Stomach (tissue), 19 donors: ENCODE measurements at places on chromosomes 3 and 15. TPM values are rescaled to one million over a fixed set of nuclear protein-coding genes. Genes with fewer than 3 reads are reported as not detected.

GPR149 gene
- not detected for polyA plus RNA-seq

SERINC4 gene
- polyA plus RNA-seq: 0.37 TPM

DNA sequence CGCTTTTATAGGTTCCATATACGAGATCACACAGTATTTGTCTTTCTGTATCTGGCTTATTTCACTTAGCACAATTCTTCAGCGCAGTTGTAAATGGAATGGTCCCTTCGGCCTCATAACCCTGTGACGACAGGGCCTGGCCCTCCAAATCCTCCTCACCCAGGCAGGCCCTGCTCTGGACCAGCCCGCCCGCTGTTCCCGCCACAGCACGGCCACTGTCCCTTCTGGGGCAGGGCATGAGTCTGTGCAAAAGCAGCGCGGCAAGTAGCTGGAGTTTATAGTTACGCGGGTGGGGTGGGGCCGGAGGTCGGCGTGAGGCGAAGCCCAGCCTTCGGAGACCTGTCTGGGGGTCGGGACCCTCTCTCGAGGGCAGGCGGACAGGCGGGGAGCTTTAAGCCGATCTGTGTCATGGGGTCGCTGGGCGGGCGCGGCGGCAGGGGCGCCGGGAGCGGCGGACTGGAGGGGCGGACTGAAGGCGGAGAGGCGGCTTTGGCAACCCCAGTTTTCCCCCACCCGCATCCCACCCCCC, 543 bp downstream of the ARPIN start:
- peak; percentile 49 for DNase-seq

- peak; percentile 84 for DNase-seq
Measured at GRCh38 chr3:109257269-109257668, 59.0 kb downstream of the DPPA2 start.

DNA sequence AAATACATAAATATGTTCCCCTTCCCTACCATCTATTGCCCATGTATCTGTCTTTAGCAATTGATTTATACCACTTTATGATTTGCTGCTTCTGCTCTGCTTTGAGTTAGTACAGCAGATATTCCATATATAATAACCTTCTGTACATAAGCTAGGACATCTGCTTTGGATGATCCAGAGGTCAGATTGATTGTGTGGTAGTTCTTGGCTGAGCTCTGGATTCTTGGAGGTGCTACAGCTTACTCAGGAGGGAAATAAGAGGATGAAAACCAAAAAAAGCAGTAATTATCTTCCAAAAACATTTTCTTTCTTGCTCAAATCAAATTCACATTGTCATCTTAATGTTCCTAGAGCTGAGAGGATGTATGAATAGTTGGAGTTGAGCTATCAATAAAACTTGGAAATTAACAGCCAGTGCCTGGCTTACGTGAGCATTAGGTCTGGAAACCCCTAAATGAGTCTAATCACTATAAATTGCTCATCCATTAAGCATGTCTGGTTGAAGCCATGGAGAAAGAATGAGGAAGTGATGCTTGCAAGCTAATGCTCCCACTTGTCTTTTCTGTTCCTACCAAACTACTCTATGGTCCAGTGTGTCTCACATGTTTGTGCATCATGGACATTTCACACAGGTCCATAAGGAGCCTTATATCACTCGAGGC, 36.3 kb upstream of the TMEM42 start:
- no peak for DNase-seq

DNA sequence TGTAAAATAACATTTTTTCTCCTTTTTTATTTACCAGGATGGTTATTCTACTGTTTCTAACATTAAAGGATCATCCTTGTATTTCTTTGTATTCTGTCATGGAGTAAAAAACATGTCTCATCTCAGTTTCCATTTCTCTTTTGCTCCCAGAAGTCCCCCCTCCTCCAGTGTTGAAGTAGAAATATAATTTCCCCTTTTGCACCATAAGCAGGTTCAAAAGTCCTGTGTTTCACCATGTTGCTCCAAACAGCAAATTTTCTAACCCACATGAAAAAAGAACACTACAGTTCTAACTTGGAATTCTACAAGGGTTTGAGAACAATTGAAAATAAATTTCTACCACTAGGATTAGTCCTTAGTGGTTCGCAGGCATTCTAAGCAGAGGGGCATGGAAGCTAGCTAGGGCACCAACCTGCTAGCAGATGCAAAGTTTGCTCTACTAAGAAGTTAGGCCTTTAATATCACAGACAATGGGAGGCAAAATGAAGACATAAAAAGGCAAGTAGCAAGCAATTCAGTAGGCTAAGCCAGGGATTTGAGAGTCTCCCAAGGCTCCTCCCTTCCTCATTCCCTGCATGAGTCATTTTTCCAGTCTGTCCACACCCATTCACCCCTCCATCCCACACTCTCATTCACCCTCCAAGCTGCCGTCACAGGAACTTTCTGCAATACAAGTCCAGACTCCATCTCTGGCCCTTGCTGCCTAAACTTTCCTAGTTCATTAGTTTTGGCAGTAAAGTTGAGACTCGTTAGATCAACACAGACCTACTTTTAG, 2.3 kb upstream of the MBNL1 start:
- DNase-seq: peak; percentile 39

GRCh38 chr3:45759851-45760250, 36.5 kb downstream of the SLC6A20 start:
- DNase-seq: no peak

DNA sequence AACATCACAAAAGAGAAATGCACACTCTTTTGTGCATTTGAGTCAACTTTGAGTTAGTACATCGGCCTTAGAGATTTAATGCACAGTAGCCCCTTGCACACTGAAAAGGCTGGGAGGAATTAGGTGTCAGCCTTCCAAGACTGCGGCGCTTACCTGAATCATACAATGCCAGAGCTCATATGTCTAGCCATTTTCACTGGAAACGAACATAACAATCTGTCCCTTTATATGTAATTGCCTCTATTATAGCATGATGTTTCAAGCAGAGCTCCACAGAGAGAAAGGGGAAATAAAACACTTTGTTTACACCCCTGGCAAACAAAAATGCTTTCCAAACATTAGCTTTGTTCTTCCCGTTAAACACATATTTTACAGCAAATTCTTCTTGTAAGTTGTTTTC, 315.7 kb upstream of the SLCO3A1 start:
- peak; percentile 33 for DNase-seq

DNA sequence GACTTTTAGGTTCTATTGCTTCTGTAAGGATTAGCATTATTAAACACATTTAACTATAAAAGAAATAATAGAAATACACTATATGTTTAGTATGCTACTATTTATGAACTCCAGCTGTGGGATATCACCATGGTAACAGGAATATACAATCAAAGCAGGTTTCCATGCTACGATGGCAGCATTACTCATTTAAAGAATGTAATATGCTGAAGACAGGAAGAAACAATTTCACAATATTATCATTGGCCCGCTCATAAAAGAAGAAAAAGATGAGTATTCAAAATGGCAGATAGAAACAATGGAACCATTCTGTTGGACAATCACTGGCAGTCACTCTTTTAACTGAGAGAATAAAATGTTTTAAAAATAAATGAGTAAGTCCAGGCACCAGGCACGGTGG, 153.4 kb downstream of the CBLB start:
- peak; percentile 16 for DNase-seq

DNA sequence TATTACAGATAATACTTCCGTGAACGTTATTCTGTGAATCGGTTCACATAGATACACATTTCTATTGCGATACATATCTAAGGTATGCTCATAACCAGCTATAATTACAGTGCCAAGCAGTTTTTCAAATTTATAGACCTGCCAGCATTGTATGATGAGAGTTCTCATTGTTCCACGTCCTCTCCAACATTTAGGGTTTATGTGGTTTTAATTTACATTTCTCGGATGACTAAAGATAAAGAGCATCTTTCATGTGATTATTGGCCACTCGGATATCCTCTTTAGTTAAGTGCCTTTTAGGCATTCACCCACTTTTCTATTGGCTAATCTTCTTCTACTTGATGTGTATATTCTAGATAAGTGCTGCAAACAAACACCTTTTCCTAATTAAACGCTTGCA, 134.7 kb upstream of the CCDC54 start:
- no peak for DNase-seq

DNA sequence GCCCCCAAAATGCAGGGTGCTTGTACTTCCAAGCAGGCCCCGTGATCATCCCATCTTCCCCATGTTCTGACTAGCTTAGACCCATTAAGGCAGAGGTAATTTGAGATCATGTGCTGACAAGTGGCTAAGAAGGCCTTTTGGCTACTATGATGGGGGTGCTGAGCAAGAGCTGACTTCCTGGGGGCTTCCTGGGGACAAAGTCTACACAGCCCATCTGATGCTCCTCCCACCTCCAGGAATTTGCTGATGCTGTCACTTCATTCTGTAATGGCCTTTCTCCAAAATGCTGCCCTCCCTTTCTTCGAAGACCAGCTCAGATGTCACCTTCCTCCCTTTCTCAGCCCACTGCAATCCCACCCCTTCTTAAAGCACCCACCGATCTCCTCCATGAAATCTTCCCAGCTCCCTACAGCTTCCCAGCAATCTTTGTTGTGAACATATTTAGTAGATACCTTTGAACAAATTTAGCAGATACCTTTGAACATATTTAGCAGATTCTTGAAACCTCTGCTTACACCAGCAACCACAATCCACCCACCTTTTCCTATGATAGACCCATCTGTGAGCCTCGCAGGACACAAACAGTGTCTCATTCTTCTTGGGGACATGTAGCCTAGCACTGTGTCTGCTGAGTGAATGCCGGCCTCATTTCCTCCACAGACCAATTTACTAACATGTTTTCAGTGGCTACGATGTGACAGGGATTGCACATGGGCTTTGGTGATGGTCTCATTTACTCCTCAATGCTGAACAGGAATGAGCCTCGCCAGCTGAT, 223.3 kb downstream of the EPHB1 start:
- no peak for DNase-seq
